ENCODE measurements at places on chromosomes 5 and 9.

GRCh38 chr9:131276094-131276888 is at the start of gene FAM78A:
FAM78A (minus strand) TSS chr9:131276510; CDS start chr9:131276179, 331 bp downstream.
- DNase-seq: no peak

DNA sequence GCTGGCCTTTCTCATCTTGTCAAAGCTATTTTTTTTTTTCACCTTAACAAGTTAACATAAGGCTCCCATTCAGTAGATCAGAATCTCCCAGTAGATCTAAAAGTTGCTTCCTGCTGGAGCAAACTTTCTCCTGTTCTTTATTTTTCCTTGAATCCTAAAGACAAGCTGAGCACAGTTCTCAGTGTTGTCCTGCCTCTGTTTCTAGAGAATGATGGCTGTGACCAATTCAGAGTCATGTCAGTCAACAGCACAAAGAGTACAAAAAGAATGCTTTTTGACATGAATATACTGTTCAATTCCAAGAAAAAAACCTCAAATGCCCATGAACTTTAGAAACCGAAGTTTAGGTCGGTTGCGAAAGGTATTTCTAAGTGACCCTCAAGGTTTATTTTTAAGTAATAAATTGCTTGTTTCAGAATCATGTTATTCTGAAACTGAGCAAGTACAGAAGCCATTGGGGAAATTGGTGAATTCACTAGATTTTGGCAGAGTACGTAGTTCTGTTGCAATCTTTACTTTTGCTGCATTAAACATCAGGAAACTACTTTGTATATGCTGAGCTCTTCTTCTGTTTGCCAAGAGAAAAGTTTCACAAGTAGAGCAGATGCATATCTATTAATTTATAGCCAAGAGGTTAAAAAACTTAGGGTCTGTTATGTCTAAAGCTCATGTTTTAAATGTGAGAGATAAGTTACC is 161.7 kb upstream of the RPS23 start:
- no peak for DNase-seq

DNA sequence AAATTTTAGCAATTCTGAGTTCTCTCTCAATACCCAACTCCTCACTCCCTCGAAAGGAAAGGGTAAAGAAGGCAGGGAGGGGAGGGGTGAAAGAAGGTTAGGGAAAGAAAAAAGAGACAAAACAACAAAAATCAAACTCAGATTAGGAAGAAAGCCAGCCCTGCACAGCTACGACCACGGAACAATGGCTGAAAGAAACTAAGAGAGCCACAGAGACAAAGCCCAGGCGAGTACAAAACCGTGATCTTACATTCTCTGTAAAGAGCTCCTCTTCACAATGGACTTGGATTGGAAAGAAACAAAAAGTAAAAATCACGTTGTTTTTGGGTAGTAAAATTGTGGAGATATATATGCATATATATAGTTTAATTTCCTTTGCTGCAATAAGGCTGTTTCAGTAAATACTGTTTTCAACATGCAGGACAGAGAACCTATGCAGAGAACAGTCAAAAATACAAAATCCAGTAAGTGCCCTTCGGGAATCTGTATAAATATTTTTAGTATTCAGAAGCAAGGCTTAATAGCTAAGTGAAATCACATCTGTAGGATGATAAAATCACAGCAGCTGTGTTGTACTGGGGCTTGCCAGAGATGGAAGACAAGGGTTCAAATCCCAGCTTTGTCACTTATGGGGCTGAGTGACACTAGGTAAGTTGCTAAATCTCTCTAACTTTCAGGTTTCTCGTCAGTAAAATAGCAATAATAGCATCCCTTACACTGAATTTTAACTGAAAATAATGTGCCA is 16.9 kb downstream of the PSMB7 start:
- no peak for DNase-seq

GRCh38 chr5:33877449-33877848 is 14.3 kb downstream of the ADAMTS12 start:
- DNase-seq: no peak

DNA sequence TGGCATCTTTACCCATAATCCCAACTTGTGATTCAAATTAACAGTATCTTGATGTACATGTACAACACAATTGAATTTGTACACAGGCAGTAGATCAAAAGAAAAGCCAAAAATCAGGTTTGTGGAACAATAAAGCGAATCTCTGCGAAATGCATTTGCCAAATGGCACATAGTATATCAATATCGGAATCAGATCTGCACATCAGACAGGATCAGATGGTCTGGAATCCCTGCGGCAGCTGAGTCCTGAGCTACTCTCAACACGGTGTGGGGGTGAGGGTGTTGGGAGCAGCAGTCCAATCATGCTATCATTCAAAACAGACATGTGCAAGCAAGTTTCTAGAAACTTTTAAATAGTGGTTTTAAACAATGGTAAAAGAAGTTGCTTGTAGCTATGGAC is 358.3 kb downstream of the SEMA5A start:
- no peak for DNase-seq

GRCh38 chr9:15404171-15404570 is 18.5 kb upstream of the SNAPC3 start:
- DNase-seq: no peak

GRCh38 chr5:375336-375920 is 53.9 kb downstream of the AHRR start:
- DNase-seq: no peak

DNA sequence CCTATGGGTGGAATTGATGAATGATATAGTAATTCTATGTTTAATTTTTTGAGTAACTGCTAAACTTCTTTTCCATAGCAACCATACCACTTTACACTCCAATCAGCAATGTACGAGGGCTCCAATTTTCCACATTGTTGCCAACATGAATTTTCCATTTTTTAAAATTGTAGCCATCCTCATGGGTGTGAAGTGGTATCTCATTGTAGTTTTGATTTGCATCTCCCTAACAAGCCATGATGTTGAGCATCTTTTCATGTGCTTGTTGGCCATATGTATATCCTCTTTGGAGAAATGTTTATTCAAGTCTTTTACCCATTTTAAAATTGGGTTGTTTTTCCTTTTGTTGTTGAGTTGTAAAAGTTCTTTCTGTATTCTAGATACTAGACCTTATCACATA is 48.9 kb downstream of the TMOD1 start:
- DNase-seq: no peak

DNA sequence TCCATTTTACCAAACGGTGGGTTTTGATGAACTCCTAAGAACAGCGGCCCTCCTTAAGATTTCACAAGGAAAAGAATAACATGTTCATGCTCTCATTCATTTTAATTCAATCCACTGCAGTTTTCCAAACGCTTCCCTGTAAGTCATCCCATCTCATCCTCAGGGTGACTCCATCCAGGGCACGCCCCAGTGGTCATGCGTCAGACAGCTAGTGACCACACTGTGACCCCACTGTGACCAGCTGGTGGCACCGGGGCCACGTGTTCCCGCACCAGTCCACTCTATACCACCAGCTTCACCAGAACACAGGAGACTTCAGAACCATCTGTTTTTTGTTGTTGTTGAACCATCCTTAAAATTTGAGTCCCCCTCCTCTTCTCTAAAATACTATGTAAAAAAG is 14.3 kb downstream of the ATPSCKMT start:
- DNase-seq: no peak

DNA sequence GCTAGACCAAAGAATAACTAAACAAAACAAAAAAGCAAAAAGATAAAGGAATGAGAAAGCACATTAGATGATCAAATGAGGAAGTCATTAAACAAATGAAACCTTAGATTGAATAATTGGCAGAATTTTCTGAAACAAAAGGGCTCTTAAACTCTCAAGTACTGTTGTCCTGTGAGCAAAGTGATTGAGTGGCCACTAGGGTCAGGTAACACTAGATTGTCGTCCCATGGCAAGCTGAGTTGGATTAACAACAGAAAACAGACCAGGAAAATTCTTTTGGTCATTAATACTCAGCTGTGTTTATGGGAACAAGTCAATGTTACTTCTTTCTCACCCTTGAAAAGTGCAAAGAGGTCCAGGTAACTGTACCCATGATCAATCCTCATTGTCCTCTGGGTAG is 81.6 kb upstream of the MRPS30 start:
- no peak for DNase-seq

- DNase-seq: no peak
Observed at GRCh38 chr5:71589903-71590302, 2.8 kb downstream of the MCCC2 start.

GRCh38 chr9:83013867-83014605 is 48.9 kb downstream of the RASEF start:
- no peak for DNase-seq

GRCh38 chr5:111681414-111682120 is 75.4 kb downstream of the NREP start:
- no peak for DNase-seq

DNA sequence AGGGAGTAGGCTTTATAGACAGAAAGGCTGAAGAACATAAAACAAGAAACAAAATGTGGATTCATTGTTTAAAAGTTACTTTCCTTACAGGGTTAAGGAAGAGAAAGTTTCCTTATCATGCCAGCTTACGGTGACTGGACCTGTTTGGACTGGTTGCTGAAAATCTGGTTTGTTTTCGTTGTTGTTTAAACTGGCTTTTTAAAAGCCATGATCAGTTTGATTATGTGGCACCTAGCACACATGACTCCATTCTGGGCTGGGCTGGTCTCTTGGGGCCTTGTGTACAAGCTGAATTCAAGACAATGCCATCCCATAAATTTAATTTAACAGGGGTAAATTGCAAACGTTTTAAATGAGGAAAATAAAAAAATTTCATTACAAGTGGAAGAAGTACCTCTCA is 18.4 kb upstream of the ZNF474 start:
- DNase-seq: no peak
